ENCODE measurements at places on chromosomes 7 and 10.

DNA sequence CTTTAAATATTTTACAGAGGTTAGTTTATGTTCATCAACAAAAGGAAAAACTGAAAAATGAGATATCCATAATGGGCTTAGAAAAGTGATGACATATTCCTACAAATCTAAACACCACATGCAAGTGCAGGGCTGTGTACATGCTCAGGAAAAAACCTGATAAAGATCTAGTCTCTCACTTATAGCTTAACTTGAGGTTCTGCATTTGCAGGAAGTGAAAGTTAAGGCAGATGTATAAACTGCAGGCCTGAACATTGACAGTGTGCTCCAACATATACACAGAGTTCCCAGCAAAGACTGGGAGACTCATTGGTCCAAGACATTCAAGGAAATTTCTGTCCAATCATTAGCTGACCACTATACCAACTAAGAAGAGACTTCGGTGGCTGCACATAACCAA is 63.8 kb upstream of the RET start:
- no peak for DNase-seq

DNA sequence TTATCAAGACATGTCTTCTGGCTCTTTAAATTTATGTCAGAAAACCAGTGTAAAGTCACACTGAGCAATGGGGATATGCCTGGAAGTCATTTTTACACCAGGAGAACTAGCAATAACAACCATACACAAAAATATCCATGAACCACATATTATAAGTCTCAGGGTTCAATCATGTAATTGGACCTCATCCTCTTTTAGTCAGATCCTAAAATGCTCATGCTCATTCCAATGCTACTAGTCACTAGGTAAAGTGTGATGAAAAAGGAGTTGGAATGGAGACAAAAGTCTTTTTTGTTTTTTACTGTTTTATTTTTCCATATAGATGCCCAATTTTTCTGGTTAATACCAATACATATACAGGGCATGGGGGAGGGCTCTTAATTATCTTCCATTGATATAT is 306.1 kb downstream of the DGKB start:
- no peak for DNase-seq

GRCh38 chr7:128356546-128357216 is 4.8 kb downstream of the PRRT4 start:
- no peak for DNase-seq

DNA sequence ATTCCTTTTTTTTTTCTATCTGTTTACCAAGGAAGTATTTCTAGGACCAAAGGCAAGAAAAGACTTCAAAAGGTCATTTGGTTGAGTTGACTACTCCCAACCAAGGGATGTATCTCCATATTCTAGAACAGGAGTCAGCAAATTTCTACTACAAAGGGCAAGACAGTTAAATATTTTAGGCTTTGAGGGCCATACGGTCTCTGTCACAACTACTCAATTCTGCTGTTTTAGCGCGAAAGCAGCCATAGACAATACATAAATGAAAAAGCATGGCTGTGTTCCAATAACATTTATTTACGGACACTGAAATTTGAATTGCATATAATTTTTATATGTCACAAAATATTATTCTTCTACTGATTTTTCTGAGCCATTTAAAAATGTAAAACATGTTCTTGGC is 8.5 kb upstream of the ARID5B start:
- DNase-seq = no peak

DNA sequence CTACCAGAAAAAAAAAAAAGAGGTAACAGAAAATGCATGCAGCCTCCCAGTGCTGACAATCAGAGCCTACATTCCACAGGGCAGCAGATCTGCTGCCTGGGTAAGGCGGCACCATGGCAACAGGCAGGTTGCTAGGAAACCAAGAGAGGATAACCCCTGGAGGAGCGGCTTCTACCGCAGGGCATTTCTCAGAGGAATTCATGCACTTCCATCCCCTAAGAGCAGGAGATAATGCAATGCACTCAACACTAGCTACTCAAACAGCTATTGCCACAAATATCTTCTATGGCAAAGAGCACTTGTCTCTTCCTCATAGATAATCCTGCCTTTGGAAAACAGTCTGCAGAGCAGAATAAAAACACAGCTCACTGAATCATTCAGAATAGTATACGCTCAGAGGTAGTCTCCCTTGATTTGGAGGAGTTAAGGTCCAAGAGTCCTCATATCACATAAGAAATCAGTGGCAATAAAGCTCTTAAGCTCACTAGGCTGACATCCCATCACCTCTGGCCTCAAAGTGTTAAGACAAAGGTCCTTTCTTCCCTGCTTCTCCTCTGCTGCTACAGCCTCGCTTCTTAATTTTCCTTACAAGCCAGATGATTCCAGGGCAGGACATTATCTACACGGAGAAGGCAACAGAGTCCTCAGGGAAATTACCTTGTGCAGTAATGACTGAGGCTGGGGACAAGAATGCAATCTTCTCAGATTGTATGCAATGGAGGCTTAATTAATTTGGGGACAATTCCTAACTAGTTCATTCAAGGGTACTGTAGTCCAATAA is 10.7 kb downstream of the PSAP start:
- no peak for DNase-seq

DNA sequence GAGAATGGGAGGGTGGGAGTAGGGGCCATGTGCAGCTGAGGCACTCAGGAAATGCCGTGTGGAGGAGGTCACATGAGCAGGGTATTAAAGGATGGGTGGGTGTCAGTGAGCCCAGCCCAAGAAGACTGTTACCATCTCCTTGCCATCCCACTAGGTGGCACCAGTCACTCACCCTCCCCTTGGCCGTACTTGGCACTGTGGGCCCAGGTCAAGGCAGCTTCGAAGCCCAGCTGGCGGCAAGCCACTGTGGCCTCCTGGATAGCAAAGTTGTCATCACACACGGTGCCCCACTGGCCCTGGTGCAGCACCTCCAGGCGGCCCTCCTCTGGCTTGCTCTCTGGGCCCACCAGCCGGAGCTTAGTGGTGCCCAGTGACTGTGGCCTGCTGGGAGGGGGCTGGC is 5.4 kb downstream of the LOXL4 start:
- DNase-seq = no peak

DNA sequence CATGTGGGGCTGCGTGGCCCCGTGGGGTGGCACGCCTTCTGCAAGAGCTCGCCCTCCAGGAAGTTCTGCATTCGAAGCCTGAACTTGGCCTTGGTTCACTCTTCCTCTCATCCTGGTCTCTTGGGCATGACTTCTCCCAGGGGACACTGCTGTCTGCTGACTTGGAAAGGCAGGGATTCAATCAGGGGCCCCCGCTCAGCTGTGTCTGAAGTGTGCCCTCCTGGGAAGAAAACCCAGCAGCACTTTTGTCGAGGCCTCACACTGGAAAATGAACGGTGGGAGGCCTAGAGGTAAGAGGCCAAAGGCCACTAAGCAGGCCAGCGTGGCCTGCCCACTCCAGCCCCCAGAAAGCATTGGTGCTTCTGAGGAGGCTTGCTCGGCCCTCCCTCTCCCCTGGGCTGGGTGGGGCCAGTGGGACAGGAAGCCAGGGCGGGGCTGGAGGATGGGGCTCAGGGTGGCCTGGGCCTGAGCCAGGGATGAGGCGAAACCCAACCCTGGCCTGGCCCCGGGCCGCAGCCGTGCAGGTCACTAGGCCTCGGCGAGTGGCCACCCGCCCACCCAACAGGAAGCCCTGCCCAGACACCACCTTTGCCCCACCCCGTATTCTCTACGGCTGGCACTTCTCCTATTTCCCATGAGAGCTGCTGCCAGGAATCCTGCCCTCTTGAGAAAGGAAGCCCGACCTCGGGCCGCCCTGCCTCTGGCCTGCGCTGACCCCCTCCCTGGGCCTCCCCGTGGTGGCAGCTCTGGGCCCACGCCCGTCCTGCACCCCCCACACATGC is 81.1 kb downstream of the ZMIZ1 start:
- DNase-seq = no peak

DNA sequence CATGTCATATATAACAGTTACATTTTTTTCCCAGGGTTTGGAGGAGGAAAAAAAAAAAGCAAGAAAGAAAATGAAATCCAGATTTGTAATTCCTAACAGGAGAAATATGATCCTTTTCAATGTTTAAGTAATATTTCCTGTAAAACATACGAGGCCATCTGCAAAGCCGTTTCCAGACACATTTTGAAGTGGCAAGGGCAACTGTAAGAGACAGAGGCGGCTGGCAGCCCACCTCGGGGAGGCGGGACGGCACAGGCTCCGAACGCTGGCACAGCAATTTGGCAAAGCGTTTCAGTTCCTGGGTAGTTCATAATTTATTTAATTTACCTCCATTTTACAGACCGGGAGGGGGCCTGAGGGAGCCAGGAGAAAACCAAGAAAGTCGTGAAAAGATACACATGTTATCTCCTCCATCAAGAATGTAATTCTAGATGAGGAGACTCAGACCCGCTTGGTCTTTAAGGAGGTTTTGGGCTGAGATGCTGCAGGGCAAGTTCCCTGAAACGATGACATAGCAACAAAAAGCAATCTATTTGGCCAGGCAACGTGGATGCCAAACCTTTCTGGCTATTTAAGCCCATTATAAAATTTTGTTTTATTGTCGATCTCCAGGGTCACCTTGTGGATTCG is 448.5 kb upstream of the MKI67 start:
- no peak for DNase-seq

- DNase-seq = no peak
These were observed 30.0 kb upstream of the PCGF5 start for GRCh38 chr10:91190388-91190870.

- no peak for DNase-seq
These were observed 1.2 kb upstream of the TMEM229A start for GRCh38 chr7:124033807-124034753.

DNA sequence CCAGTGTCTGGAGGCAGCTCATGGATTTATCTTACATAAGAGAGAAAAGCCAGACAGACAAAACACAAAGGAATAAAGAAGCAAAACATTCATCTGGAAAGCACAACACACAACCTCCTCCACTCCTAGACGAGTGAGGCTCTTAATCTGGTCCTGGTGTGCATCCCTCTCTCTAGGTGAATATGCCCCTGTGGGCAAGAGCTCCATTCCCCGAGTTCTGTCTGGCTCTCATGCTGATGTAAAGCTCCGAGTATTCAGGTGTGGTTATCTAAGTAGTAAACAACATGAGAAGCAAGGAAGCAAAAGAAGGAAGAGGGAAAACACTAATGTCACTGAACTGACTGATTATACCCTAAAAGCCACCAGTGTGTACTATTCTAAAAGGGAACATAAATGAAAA is 47.9 kb upstream of the FEZF1 start:
- DNase-seq = no peak
